ENCODE measurements at places on chromosomes 2 and 18.

DNA sequence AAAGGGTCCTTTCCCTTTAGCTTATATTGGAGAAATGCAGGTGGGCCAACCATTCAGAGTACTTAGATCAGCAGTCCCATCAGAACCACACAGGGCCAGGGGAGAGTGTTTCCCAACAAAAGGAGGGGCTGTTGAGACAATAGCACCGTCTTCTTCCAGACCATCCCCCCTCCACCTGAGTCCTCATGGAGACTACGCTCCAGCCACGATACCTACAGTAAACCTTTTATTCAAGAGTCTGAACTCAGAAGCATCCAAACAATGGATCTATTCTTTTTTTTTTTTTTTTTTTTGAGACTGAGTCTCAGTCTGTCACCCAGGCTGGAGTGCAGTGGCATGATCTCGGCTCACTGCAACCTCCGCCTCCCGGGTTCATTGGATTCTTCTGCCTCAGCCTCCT is 25.7 kb upstream of the ZNF532 start:
- DNase-seq: no peak

- no peak for DNase-seq
These were observed 399.7 kb downstream of the MTX2 start for GRCh38 chr2:176668912-176669311.

- no peak for DNase-seq
These were observed 12.8 kb downstream of the TANK start for GRCh38 chr2:161172901-161173540.

DNA sequence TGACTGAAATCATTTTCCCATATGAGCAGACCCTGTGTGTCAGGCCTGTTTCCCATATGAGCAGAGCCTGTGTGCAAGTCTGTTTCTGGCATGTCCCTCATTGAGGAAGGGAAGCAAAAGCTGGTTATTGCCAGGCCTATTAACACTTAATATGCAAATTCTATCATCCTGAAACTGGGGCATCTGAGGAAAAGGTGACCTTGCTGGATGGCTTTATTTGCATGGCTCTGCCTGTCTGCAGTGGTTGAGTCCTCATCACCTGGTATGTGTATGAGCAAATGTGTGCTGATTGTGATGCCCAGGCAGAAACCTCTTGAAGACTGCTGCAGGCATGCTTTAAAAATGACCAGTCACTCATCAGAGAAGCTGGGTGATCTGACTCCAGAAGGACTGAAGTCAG is 31.2 kb downstream of the EIF4E2 start:
- no peak for DNase-seq

DNA sequence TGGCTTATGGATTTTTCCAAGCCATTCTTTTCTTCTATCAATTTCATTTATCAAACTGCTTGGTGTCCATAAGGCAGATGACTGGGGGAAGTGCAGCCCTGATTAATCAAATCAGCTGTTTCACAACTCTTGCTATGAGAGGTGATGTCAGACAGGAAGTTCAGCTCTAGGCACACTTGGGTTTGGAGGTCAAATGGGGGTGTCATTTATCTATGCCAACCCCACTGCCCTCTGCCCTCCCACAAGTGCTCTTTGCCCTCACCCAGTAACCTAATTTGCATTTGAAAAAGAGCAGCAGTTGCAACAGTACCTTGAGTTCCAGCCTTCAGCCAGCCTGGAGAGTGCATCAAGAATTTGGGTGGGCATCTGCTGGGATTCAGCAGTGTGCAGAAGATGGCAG is 431.3 kb upstream of the SPRED2 start:
- DNase-seq: no peak

DNA sequence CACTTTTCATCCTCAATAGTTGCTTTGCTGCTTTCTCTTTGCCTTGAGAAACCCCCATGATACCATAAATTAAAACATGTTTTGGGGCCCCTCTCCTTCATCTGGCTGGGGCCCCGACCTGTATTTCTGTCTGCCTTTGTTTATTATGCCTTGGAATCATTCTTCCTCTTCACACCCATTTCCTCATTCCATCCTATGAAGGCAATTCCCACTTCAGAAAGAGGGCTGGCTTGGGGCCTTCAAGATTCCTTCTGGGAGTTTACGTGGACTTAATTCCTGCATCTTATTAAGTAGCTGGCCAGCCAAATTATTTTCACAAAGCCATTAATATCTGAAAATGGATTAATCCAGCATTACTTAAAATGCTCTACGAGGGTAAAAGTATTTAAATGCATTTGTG is 6.8 kb upstream of the LRRTM1 start:
- DNase-seq: no peak

DNA sequence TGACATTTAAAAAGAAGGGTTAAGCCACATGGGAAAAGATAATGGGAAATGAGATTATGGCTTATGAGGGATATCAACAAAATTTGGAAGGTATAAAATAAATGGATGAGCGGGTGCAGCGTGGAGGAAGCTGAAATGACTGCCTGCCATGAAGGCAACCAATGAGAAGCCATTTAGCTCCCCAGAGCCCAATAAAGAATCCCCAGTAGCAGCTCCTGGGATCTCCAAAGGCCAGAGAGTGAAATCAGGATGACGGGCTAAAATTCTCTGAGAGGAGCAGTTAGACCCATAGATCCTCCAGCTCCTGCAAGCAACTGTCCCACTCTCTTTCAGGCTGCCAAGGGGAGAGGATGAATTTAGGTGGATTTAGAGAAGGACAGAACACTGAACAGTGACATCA is 12.9 kb upstream of the MAPRE3 start:
- DNase-seq: no peak
